ENCODE measurements at places on chromosomes 16 and 17. TPM values are rescaled to one million over a fixed set of nuclear protein-coding genes. Genes with fewer than 3 reads are reported as not detected.

CACNG1 gene
- total RNA-seq = not detected

ZNF629 gene
- 4.6 TPM for total RNA-seq

TEDC2 gene
- total RNA-seq = 0.63 TPM

ZNF624 gene
- 0.60 TPM for total RNA-seq
